ENCODE measurements at places on chromosomes 3 and 15.

- DNase-seq: no peak
Measured at GRCh38 chr3:34858067-34858660, 781.2 kb upstream of the ARPP21 start.

- DNase-seq: no peak
Measured at GRCh38 chr15:33729653-33730052, 238.6 kb upstream of the CHRM5 start.

- no peak for DNase-seq
Measured at GRCh38 chr3:73379465-73379864, 245.3 kb downstream of the PDZRN3 start.

DNA sequence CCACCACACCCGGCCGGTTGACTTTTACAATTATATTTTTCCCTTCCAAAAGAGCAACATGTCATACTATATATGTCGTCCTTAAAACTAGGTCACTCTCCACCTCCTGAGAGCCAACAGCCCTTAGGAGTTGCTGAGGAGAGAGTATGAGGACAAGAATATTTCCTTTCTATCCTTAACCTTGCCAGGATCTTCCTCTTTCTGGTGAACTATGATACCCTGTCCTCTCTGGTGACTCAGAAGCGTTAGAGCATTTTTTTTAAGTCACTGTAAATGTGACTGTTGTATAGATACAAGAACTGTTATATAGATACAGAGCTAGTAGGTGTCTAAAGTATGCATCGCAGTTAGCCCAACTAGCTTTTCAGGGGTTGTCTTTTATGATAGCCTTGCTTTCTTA, 33.7 kb upstream of the MTHFS start:
- DNase-seq: no peak

- DNase-seq: no peak
Measured at GRCh38 chr3:148998297-148998696, 7.0 kb downstream of the GYG1 start.

DNA sequence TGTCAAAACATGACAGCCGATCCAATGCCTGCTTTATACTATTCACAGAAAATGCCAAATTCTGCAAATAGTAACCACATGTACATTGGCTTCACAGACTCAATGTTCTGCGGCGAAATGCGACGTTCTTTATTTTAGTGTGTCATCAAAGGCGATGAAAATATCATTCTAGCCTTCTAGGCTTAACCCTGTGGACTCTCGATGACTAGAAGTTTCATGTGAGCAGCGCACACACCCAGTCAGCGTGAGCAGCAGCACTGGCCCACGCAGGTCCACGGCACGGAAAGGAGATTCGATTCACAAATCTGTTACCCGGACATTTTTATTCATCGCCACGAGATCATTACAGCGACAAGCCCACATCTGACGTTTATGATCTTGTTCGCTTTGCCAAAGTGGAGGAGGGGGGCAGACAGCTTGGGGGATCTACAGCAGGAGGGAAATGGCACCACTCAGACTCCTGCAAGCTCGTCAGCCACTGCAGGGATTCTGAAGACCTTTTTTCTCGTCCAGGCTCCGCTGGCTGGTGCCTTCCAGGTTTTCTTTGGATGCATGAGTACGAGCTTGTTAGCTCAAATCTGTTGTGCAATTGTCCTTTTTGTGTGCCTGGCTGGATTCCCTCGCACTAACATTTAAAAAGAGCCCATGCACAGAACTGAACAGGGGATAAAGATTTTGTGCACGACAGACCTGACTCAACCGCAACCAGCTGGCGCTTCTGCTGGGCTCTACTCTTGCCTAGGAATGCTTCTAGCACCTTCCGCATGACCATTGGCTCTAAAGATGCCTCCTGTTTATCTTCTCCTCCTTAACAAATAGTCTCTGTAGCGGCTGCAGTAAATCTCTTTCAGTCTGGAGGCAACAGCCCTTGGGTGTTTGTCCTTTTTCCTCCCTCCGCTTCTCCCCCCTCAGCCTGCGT, 938.4 kb downstream of the MCTP2 start:
- no peak for DNase-seq

DNA sequence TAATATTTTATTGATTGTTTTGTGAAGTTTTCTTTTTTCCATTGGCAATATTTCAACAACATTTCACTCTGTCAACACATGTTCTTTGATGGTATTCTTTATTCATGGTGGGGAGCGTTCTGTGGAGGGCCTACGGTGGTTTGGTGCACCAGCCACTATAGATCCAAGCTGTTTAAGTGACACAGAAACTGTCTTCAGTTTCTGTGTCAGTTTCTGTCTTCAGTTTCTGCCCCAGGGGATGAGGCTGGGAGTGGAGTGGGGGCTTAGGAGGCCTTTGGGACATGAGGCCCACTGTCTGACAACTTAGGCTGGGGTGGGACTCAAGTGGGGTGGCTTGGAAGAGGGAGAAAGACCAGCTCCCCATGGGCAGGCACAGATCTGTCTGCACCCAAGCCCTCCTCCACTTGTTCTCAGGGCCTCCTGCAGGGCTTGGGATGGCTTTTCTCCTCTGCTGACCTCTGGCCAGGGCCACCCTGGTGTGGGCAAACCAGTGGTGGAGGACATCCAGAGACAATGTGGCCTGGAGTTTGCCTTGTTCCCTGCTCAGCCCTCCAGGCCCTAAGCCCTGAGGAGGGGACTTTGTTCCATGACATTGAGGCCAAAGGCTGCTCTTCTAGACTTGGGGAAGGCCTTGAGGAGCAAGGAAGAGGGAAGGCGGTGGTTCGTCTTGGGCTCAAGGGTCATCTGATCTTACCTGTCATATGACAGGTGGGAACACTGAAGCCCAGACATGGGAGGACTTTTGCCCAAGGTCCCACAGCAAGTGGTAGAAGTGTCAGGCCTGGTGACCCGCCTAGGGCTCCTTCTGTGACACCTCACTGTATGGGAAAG, 60.3 kb upstream of the SMAD6 start:
- no peak for DNase-seq

- DNase-seq: no peak
Measured at GRCh38 chr3:71201939-71202338, 381.6 kb downstream of the FOXP1 start.

GRCh38 chr15:59268168-59268851, 61.7 kb downstream of the LDHAL6B start:
- peak; percentile 44 for DNase-seq

GRCh38 chr3:171195686-171196085, 169.2 kb upstream of the SLC2A2 start:
- no peak for DNase-seq

GRCh38 chr15:78854833-78855372, 17.8 kb upstream of the MORF4L1 start:
- DNase-seq: no peak

GRCh38 chr15:65638681-65639089, 16.9 kb downstream of the SLC24A1 start:
- DNase-seq: peak; percentile 79
